Type B pancreatic cell (in vitro differentiated cells): ENCODE measurements at places on chromosomes 5 and 9.

- DNase-seq = no peak
Measured at GRCh38 chr9:113997610-113998009, 80.5 kb downstream of the AMBP start.

DNA sequence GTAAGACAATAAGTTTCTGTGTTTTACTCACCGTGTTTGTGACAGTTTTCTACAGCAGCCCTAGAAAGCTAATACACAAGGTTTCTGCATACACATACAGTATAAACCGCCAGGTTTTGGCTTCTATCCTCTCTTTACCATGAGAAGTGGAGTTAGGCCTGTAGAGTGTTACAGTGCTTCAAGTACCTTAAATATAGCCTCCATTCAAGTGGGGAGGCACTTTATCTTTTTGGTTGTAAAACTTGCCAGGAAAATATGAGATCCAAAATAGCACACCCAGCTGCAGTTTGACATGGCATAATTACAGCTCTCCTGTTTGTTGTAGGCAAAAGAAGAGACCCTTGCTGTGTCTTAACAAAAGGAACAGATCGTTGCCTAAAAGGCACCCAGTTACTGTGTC, 90.3 kb upstream of the PTPN3 start:
- DNase-seq = no peak

- DNase-seq = no peak
Measured at GRCh38 chr9:95584176-95584575, 67.4 kb upstream of the PTCH1 start.

DNA sequence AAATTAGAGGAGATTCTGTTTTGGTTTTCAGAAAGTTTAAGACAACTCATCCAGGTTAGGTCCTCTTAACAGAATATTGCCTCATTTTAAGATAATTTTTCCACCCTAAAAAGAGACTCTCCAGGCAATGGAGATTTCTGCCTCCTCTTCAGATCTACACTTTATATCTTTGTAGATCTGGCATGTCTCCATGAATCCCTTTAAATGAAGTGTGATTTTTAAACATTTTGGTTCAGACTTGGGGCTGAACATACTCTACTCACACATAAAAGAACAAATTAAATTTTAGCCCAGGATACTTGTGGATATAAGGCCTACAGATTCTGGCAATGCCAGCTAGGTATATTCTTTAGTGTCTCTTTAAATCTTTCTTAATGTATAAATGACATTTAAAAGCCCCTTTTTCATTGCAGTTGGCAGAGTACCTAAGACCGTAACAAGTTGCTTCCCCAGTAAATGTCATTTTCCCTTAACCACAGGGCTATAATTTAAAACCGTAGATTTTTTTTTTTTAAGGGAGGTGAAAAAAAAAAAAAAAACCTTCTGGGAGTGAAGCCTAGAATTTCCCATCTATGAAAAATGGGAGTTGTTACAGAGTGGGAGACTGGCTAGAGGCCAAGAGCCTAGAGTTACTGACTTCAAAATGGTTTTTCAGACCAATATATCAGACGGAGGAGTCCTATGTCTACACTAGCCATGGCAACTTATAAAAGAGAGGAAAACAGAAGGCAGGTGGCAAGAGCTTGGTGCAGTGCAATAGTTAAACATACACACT, 207.8 kb upstream of the TARS1 start:
- no peak for DNase-seq

DNA sequence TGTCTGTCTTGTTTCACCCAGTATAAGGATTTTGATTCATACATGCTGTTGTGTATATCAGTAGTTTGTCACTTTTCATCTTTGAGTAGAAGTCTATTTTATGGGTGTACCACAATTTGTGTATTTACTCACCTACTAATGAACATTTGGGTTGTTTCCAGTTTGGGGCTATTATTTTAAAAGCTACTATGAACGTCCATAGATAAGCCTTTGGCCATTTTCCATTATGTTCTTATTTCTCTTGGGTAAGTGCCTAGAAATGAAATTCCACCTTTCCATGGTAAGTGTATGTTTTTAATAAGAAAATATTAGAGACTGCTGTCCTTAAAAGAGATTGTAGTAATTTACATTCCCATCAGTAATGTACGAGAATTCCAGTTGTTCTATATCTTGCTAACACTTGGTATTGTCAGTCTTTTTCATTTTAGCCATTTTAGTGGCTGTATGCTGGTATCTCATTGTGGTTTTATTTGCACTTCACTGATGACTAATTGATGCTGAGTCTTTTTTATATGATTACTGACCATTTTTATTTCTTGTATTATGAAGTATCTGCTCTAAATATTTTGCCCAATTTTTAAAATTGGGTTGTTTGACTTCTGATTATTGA, 17.9 kb upstream of the PDE8B start:
- DNase-seq = no peak

GRCh38 chr5:173680660-173681242, 64.3 kb upstream of the BOD1 start:
- no peak for DNase-seq

- DNase-seq = no peak
Measured at GRCh38 chr5:5141339-5141599, 1.1 kb downstream of the ADAMTS16 start.

DNA sequence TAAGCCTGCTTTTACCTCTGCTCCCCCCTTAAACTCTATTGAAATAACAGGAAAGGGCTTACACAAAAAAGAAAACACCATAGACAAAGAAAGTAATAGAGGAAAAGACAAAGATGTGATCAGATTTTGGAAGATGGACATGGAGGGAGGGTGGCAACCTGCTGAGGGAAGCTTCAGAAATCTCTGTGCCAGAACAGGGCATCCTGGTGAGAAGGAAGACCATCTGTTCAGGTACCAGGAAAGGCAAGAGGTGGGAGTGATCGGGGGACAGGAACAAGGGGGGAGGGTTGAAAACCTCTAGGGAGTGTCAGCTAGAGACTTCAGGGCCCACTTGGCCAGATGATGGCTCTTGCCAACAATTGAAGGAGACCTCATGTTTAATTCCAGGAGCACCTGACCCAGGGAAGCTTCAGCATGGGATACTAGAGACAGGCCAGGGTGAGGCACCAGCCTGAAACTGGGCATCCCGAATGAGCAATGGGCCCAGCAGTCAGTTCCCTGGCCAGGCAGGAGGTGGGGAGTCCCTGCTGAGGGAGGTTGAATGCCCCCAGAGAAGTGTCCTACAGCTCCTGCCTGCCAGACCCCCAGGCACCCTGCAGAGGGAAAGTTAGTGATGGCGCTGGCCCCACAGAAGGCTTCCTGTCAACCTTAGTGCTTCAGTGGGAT, 8.2 kb downstream of the SQSTM1 start:
- no peak for DNase-seq

DNA sequence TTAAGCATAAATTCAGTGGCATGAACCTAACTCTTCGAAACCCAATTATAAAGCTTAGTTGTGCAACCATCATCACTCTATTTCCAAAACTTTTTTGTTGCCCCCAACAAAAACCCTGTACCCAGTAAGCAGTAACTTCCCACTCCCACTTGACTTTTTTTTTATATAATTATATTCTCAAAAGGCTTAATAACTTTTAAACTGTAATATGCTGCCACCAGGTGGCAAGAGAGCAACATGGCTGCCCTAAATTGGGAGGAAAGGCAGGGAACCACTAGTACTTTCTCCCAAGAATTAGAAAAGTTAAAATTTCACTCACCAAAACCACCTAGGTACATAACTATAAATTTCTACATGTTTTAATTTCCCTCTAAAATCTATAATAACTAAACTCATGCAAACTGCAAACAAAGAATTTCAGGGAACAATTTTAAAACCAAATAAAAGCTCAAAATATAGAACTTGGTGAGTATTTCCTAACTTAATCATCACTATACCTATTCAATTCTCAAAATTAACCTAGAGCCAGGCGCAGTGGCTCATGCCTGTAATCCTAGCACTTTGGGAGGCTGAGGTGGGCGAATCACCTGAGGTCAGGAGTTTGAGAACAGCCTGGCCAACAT, 50.2 kb upstream of the RNF38 start:
- DNase-seq = no peak

DNA sequence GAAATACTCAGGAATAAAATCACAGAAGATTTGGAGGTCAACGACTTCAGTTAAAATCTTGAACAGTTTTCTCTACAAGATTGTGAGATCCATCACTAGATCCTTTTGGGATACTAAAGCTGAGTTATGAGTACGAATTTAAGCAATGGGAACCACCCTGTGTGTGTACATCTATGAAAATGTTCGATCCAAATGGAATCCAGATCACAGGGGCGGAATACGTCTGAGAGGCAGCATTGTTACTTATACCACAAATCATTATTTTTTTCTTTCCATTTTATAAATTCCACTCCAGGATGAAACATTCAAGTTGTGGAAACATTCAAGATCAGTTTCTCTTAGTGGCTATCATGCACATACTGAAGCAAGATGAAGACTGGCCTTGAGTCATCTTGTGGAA, 239.3 kb upstream of the PAPPA start:
- DNase-seq = no peak

DNA sequence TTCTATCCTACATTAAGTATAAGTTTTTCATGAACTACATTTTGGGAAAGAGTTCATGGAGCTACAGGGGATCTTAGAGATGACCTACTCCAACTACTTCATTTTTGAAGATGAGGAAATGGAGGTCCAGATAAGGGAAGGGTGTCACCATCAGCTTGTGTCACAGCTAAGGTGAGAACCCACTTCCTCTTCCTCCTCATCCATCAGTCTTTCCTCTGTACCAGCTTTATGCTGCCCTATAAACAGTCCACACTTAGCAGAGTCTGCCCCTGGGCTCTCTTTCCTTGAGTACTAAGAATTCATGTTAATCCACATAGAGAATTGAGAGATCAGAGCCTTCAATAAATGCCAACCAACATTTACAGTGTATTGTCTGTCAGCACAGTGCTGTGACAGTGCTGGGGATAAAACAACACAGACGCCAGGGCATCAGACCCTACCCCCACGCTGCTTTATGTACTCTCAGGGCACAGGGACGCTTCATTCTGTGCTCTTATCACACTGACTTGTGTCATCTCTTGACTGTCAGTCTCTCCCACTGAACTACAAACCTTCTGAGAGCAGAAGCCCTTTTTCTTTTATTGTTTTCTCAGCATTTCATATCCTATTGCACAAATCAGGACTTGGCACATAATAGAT, 22.1 kb downstream of the ADRB2 start:
- DNase-seq = no peak

- no peak for DNase-seq
Measured at GRCh38 chr5:149912226-149912871, 32.2 kb downstream of the PDE6A start.

GRCh38 chr5:129440424-129440823, 19.7 kb upstream of the ADAMTS19 start:
- DNase-seq = no peak

DNA sequence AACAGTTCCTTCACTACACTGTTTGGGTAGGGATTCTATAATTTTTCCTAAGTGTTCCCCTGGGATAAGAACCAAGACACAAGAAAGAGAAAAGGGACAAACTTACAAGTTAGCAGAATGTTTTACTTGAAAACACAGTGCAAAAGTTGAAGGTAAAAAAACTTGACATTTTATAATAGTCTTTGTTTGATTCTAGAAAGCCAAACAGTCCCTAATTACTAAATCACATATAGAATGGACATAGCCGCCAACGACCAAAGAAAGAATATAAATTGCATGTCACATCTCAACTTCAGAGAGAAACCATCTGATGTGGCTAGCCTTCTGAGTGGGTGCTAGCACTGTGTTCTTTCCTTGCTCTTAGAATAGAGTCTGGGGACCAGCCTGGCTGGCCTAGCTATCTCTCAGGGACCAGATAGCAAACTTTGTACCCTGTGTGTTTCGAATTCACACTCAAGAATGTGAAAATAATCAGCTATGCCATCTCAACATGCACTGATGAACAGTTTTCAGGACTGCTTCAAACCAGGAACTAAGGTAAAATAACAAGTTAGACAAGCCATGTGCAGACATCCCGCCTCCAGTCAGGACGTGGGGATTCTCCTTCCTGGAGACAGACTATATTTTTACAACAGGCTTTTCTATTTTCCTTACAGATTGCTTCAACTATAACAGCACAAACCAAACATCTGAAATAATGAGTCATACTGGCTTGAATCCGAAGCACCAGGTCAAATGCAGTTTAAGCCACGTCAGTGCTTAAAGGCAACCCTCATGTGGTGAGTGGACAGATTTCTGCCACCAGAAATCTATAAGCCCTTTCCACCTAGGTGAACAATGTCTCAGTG, 53.7 kb downstream of the LHFPL2 start:
- no peak for DNase-seq

DNA sequence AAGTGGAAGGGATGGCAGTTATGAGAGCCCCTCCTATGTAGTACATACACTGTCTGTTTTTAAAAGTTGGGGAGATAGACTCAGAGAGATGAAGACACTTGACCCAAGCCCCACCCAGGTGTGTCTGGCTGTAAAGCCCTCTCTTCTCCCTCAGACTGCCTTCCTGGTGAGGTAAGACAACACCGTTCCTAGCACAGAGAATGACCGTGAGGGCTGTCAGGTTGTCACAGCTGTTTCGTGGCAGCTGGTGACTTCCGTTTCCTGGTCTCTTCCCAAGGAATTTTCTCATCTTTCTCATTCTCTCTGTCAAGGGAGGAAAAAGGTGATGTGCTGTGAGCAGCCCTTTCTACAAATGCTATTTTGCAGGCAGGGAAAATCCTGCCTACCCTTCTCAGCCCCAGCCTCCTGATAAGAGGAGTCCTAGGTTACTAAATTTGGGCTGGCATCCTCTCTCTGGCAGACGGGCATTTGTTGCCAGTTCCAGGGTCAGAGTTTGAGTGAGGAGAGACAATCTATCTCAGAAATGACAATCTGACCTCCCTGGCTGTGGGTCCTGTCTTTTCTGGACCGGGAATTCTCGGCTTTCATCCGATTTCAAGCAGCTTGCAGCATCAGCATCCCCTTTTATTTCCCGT, 263.5 kb upstream of the PANK3 start:
- DNase-seq = no peak
